ENCODE measurements at places on chromosomes 13 and 19.

GRCh38 chr13:60018536-60018935, 145.2 kb downstream of the DIAPH3 start:
- peak; percentile 11 for DNase-seq

DNA sequence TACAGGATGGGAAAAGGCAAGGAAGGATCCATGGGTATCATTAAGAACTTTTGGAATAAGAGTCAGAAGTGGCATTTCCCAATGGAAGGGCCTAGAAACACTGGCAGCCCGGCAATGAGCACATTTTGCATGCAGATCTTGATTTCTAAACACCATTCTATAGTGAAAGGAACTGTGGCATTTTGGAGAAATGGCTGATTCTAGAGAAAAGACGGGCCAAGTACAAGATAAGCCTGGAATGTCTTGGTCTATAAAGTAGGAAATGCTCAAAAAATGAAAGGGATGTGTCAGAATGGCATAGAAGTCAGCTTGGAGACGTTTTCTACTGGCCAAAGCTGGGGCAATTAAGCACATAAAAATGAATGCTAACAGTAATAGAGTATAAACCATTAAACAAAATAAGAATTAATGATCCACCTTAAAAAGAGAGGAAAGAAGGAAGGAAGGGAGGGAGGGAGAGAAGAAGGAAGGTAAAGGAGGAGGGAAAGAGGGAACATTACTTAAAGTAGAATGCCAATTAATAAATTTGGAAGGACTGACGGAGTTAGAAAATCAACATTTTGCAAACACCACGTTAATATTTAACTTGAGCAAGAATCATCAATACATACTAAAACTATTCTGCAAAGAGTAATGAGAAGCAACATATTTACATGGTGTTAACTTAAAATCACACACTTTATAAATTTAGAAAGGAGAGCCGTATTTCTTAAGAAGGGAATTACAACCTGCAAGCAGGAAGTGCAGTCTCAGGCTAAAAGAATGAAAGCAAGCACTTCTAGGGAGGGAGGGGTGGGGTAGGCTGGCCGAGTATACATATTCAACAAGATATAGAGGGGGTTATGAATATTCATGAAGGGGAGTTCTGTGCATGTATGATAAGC, 78.9 kb downstream of the ANKRD10 start:
- no peak for DNase-seq

GRCh38 chr19:2303211-2303798, 4.6 kb downstream of the LINGO3 start:
- no peak for DNase-seq

GRCh38 chr19:10812902-10813404, 23.1 kb downstream of the TMED1 start:
- peak; percentile 95 for DNase-seq

DNA sequence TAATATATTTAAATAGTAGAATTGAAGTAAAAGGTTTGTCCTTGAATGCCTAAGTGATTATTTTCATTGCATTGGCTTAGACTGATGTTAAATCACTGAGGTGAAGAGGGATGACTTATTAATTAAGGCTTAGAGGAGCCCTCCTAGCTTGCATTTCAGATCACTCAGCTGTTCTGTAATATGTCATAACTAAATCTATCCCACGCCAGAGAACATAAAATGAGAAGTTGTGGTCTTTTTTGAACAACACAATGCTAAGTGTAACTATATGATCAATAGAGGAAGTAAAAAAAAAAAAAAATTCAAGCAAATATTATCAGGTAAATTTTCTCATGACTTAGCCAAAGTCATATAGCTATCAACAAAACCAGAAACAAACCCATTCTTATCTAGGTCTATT, 752.2 kb downstream of the GPC5 start:
- DNase-seq, result no peak

- DNase-seq, result no peak
Observed at GRCh38 chr13:110407021-110407420, 99.9 kb downstream of the COL4A2 start.

- DNase-seq, result no peak
Observed at GRCh38 chr19:6766357-6767080, 716 bp downstream of the SH2D3A start.

DNA sequence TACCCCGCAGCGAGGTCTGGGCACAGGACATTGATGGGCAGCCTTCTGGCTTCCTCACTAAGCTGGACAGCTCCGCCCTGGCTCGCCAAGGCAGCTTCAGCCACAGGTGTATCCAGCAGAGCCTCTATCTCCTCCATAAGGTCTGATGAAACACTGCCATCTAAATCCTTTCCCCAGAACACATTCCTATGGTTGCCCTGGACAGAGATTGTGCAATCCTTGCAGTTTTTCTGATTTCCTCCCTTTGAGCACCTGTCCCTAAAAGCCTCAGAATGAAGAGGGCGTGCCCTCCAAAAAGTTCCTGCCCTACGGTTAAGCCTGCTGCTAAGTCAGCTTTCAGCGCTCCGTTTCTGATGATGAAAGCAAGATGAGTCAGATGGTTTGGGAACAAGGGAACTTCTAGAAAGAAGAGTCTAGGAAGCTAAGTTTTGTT, 21.0 kb downstream of the CLEC4M start:
- DNase-seq, result peak; percentile 23

DNA sequence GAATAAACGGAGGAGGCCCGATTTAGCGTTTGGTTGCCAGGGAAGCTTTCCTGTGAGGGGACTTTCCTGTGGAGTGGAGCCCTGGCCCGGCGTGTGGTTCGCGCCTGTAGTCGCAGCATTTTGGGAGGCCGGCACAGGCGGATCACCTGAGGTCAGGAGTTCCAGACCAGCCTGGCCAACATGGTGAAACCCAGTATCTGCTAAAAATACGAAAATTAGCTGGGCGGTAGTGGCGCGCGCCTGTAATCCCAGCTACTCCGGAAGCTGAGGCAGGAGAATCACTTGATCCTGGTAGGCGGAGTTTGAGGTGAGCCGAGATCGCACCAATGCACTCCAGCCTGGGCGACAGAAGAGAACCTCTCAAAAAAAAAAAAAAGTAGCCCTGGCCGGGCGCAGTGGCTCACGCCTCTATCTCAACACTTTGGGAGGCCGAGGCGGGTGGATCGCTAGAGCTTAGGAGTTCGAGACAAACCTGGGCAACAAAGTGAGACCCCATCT, 6.9 kb downstream of the KANK3 start:
- no peak for DNase-seq

DNA sequence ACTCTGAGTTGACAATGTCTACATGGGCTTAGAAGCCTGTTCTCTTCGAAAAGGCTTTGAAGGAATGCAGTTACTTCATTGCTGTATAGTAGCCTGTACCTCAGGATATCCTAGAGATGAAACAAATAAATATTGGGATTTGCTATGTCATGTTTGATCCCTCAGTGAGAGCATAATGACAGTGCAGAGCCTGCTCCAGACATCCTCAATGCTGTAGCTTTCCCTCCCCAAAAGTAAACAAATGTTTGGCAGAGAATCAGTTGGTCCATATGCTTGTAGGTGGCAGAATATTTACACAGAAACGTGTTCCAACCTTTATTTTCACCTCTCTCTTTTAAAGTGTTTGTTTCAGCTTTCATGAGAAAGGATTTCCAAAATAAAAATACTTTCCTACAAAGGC, 515.3 kb upstream of the SGCG start:
- DNase-seq, result no peak

DNA sequence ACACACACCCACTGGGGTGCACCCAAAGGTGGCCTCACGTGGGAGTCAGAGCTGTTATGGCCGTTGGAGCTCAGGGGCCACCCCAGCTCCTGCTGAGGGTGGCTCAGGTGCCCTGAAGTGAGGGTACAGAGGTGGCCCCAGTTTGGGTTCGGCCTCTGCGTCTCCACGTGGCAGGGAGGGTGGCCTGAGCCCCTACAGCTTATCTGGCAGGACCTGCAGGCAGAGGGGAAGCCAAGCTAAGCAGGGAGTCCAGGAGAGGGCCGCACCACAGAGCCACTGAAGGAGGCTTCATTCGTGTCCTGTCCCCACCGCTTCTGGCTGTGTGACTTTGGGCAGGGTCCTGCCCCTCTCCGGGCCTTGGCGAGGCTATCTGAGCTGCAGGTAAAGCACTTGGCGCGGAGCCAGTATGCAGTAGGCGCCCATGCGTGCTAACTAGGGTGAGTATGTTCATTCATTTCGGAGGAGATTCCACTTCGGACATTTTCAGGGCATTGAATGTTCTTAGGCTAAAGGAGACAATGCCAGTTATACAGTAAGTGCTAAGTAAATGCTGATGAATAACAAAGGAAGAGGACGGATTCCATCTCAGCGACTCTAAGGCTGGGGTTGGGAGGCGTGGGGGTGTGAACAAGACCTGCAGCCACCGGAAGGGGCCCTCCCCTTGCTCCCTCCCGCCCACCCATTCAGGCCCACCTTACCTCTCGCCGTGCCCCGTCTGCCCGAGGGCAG, 4.9 kb downstream of the REX1BD start:
- DNase-seq, result no peak

DNA sequence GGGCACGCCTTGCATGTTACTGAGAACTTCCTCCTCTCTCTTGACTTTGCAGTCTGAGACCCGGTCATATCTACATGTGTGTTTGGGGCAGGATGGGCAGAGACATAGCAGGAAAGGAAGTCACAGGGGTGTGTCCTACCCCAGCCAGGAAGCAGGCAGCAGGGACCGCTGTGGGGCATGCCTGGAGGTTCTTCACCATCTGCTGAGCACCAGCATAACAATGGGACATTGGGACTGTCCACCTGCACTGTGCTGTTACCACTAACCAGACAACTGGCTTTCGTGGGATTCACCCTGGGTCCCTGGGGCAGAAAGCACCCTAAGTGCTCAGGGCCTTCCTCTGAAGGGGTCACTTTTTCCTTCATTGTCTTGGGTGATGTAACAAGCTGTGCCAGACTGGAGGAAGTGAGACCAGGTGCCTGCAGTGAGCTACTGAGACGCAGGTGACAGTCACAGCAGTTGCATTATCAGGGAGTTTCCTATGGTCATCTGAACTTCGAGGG, 2.6 kb upstream of the HAUS5 start:
- DNase-seq, result no peak

GRCh38 chr19:11377237-11377636, 2.8 kb downstream of the SWSAP1 start:
- peak; percentile 89 for DNase-seq

DNA sequence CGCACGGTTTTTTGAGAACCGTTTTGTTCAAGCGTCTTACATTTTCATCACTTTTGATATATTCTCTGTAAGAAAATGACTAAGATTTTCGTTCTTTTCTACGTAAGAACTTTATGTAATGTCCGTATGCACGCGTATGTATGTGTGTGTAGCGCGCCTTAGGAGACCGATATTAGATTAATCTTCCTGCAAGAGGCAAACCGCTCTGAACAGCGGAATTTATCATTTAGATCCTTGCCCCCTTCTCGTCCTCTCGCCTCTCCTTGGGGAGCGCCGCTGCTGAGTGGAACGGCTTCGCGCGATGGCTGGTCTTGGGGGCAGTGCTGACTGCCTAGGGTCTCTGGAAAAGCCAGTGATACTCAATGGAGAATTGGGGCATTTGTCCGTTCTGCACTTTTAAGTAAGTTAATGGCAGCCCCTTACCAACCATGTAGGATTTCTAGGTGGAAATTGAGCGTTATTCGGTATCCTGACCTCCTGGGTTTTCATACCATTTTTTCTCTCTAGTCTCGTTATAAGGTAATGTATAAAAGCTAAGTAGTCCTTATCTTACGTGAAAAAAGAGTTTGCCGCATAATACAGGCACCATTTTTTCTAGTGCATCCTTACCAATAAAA, 4.7 kb downstream of the MAB21L1 start:
- peak; percentile 29 for DNase-seq

DNA sequence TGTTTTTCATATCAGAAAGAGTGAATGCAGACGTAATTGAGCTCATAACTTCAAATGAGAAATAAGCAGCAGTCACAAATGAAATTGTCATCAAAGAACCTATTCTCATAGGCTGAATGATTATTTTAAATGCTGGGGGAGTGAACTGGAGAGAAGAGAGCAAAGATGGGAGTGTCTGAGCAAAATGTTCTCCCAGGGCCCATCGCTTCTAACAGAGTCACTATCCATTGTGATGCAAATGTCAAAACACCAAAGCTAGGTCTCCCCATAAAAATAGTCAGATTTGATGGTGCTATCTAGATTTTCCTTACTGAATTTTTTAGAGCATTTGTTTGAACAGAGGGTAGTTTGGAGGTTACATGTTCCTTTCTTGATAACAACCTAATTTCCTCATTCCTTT, 278.7 kb downstream of the PCDH9 start:
- no peak for DNase-seq

DNA sequence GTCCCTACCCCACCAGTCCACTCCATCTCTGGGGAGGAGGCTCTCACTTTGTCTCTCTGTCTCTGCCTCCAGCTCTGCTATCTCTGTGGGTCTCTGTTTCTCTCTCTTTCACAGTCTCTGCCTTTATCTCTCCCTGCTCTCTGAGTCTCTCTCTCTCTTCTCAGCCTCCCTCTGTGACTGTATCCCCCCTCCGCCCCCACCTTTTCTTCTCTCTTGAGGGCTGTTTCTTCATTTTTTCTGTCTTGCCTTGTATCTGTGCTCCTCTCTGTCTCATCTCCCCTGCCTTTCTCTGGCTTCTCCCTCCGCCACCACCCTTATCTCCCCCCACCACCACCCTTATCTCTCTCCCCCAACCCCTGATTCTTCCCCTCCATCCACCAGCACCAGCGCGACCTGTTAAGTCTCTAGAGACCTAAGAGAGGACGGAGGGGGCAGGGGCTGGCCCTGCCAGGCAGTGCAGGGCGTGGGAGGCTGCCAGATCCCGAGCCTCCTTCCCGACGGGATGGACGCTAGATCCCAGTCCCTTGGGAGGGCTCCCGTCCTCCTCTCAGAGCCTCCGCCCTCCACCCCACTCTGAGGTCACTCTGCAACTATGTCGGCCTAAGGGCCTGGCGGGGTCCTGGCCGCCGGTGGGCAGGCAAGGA, 1.0 kb downstream of the AXL start:
- peak; percentile 76 for DNase-seq

DNA sequence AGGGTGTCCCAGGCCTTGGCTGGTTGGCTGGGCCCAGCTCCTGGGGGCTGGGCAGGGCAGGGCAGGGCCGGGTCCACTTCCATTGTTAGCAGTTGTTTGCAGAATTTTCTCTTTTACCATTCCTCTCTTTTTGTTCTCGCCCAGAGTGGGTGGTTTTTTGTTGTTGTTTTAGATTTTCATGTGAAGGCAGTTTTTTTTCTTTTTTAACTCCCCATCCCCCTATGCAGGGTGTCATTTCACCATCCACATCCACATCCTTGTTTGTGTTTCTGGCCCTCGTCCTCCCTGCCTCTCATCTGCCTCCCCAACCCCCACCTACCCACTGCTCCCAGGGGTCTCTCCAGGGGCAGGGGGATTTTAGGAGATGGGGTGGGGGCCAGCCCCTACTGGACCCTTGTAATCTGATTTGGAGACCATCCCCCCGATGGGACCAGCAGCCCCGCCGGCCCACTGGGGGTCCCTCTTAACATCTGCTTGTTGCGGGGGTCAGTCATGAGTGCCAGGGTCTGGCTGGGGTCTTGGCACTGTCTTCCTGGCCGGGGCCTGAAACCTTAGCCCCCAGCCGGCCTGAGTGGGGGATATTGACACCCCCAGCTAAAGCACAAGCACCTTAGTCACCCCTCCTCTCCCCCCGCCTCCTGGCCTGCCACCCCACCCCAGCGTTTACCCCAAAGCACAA, 10.4 kb downstream of the STX10 start:
- DNase-seq, result no peak

GRCh38 chr13:29892151-29892550, 41.7 kb upstream of the UBL3 start:
- no peak for DNase-seq

GRCh38 chr13:31049083-31049482, 112.6 kb downstream of the HSPH1 start:
- DNase-seq, result no peak

All from AG10803 (cell line).